ENCODE measurements at places on chromosomes 16 and 17.
A peak's percentile ranks its signal among the peaks of the same experiment; 100 is the strongest.

- no peak for DNase-seq
Observed at GRCh38 chr16:67922740-67923139, 8.9 kb downstream of the CTRL start.

DNA sequence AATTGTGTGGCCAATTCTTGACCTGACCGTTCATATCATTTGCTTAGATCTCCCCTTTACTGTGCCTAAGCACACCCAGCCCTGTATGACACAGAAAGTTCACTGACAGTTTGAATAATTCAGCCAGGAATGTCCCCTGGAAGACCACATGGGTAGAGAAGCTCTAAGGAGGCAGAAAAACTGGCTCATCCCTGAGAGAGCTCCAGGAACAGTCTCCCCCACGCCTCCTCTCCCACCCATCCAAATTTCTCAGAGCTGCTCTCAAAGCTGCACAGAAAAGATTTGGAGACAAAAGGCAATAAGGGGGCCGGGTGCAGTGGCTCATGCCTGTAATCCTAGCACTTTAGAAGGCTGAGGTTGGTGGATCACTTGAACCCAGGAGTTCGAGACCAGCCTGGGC, 11.2 kb downstream of the PRAC1 start:
- no peak for DNase-seq

DNA sequence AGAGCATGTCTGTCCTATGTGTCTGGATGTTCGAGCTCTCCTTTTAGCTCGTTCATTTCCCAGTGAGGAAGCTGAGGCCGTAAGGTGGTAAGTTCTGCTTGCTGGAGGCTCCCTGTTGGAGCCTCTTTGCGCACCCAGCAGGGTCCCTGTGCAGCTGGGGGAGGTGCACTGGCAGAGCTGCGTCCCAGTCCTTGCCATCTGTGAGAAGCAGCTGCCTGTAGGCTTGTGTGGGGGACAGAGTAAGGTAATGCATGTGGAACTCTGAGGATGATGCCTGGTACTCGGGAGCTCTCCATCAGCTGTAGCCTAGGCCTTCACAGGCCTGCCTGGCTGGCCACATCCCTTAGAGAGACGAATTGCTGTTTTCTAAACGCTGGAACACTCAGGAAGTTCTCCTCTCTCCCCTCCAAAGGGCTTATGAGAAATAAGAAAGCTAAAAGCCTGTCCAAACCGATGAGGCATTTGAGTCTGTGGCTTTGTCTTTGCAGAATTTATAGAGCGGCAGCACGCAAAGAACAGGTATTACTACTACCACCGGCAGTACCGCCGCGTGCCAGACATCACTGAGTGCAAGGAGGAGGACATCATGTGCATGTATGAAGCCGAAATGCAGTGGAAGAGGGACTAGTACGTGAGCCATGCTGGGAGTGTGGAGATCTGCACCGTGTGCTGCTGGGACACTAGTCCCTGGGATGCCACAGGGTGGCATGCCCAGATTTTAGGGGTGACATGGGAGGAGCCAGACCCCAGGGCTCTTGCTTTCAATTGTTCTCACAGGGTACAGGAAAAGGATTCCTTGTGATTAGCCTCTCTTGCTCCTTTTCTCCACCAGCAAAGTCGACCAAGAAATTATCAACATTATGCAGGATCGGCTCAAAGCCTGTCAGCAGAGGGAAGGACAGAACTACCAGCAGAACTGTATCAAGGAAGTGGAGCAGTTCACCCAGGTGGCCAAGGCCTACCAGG, 1.6 kb downstream of the NDUFB10 start:
- DNase-seq: no peak

- peak; percentile 55 for DNase-seq
Observed at GRCh38 chr16:49635591-49636581, 220.0 kb downstream of the ZNF423 start.

- no peak for DNase-seq
Observed at GRCh38 chr17:63381101-63381729, 64.9 kb downstream of the CYB561 start.

DNA sequence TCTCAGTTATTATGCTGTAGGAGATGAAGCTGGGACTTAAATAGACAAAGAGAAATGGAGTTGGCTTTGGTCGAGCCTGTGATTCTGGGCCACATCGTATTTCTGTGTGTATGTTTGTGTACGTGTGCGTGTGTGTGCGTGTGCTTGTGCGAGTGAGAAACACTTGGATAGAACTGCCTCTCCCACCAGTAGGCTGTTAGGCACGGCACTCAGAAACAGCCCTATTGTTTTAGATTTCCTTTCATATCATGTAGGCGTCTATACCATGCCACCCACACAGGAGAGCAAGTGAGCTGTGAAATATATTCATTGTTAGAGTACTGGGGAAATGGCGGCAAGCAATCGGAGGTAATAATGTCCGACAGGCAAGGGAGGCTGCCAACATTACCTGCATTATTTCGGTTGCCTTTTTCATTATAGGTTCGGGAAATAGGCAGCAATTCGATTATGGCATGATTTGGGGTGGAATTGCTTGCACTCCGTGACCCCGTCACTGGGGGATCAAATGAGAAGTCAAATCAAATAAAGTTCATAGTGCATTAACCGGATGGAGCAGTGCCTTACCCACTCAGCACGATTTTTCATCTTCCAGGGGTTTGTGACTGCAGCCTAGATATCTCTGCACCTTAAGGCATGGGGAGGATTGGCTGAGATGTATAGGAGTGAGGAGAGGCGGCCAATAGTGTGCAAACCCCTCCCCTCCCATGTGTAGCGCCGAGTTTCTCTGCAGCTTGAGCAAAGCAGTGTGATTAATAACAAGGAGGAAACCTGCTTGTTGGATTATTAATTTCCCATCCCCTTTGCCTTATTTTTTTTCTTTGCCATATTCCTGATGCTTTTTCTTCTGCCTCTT, 89.6 kb downstream of the RBFOX1 start:
- no peak for DNase-seq

GRCh38 chr16:74991593-74992403, 6.9 kb upstream of the WDR59 start:
- DNase-seq: no peak

DNA sequence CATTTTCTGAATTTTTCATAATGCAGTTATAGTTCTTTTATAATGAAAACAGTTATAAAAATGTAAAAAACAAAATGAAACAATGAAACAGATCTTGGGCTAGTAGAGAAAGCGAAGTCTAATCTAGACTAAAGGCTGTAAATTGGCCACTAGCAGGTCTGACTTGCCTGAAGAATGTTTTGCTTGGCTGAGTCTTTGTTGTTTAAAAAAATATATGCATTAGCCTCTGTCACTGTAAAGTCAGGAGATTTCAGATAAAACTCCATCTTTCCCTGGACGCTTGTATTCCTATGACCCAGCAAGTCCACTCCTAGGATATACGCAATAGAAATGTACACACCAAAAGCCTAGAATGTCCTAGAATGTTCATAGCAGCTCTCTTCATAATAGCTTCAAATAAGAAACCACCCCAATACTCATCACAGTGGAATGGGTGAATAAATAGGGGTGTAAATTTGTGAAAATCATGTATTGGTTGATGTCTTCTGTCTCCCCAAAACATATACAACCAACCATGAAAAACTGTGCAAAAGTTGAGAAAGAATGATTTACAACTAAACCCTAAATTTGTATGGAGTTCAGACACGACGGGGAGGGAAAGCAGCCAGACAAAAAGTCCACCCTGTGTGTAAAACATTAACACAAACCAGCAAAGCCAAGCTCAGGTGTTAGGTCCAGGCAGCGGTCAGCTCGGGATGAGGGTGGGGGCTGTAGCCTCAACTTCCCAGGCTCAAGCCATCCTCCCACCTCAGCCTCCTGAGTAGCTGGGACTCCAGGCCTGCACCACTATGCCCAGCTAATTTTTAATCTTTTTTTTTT, 37.7 kb upstream of the MEAK7 start:
- no peak for DNase-seq
